ENCODE measurements at places on chromosomes 2 and 18.

DNA sequence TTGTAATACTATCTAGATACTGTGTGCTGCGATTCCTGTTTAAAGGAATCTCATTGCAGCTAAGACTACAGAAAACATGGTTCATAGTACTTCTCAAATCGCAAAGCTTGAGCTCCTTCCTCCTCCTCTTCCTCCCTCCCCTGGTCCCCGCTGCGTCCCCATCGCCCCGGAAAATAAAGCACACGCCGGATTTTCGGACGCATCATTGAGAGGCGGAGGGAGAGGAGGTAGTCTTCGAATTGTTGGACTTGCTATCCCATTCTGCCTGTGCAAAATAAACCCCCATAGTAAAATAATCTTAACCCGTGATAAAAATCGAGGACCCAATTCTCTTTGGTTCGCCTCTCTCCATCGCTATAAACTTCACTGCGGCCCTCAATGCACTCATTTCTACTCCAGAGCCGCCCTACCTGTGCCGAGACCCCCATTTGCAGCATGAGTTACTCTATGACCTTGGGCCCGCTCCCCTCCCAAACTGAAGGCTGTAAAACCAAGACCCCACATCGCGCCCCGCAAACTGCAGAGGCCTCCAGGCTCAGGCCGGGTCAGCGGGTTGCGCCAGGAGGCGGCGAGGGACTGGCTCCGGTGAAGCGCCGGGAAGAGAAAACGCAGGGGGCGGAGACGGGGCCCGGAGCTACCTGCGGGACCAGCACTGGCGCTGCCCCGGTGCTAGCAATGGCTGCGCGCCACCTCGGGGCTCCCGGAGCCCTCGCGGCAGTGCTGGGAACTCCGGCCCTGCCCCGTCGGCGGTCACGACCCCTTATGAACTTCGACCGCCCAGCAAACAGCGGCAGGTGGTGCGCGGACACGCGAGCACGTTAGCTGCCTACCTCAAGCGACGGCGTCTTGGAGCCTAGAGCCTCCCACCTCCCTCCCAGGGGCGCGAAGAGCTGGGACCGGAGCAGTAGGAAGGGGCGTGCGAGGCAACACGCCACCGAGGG, 649 bp downstream of the ESCO1 start:
- DNase-seq: peak; percentile 10

DNA sequence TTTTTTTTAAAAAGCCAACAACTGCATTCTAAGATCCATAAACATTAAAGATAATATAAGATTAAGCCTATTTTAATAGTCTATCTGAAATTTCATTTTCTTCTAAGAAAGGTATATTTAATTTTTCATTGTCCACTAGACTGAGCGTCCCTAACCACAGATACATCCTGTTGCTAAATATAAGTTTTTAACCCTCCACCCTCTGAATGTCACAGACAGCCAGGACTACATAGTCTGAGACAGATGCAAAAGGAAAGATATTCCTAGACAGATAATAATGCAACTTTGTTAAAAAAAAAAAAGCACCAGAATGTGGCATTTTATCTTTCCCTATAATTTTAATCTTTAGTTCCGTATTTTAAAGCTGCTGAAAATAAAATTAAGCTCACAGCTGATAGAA, 114.6 kb downstream of the ZEB2 start:
- DNase-seq: no peak

GRCh38 chr2:211591426-211591825, 947.2 kb downstream of the ERBB4 start:
- DNase-seq: no peak

- DNase-seq: peak; percentile 29
These were observed 48.7 kb downstream of the CRIM1 start for GRCh38 chr2:36404318-36404717.

- no peak for DNase-seq
These were observed 96.7 kb downstream of the SLC5A7 start for GRCh38 chr2:108082978-108083377.
